CD4-positive, alpha-beta T cell treated with Interleukin-2 at 100 ng/mL for 4 hours (primary cell): ENCODE measurements at places on chromosomes 1 and 21.

DNA sequence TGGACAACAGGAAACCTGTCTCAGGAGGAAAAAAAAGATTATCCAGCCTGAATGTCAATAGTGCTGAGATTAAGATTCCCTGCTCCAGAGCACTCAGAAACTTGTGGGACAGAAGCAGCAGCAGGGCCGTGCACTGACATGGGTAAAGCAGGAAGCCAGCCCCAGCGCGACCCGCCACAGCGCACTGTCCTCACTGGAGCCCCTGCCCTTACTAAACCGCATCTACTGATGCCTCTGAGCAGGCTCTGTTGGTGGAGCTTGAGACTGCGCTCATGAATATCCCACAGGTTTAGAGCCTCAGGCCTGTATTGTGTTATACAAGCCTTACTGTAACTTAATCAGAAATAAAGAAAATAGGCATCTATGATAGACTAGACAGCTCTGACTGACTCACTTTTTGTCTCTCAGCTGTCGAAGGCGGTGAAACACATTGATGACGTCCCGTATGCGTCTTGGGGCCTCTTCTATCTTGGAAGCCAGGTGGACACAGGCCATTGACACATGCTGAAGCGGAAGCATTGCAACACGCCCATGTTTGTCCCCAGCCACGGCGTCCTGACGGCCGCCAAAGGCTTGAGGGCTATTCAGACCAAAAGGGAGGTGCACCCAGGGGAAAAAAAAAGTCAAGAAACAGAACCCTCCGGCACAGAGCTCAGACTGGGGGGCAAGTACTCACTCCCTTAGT is 1.2 kb downstream of the CCNL2 start:
- DNase-seq: no peak

- no peak for DNase-seq
Observed at GRCh38 chr1:40564506-40564905, 33.1 kb downstream of the ZNF684 start.

DNA sequence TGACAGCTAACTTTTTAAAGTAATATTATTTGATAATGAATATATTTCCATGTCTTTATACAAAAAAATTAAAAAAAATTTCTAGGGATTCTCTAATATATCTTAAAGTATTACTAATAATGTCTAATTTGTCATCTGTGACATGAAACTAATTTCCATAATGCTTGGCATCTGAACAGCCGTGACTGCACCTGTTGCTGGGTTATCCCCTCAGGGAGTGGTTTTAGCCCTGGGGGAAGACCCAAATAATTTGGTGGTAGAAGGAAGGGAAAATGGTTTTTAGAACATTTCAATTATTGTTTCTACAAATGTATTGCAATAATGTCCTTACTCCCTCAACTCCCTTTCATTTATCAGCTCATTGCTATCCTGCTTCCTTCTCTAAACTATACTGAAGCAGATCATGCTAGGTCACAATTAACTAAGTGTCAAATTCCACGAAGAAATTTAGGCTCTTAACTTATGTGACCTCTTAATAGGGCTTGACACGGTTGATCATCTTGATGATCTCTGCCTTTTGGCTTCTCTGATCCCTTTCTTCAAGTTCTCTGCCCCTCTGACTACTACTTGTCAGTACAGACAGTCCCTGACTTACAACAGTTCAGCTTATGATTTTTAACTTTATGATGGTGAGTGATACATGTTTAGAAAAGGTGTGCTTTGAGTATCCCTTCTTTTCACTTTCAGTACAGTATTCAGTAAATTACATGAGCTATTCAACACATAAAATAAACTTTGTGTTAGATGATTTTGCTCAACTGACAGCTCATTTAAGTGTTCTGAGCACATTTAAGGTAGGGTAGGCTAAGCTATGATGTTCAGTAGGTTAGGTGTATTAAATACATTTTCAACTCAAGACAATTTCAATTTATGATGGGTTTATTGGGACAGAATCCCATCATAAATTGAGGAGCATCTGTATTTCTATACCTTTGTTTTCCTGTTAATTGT is 26.4 kb upstream of the DPH5 start:
- DNase-seq: no peak

DNA sequence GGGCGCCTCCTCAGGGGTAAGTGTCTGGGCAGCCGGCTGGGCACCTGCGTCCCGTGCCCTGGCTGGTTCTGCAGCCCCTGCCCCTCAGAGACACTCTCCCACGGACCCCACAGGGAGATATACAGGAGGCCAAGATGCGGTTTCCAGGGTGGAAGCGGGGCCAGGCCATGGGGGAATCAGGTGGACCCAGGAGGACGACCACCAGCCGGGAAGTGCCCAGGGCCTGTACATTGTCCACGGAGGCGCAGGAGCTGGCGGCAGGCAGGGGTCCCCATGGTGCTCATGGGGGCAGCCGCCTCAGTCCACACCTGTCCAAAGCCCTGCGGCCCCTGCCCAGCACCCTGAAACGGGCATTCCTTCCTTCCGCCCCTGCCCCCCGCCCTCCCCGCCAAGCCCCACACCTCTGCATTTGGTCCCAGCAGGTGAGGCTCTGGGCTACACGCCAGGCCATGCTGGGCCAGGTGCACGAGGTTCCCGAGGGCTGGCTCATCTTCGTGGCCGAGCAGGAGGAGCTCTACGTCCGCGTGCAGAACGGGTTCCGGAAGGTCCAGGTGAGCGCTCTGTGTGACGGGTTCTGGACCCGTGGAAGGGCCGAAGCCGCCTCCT is 36.7 kb downstream of the SLC19A1 start:
- no peak for DNase-seq

- DNase-seq: no peak
Observed at GRCh38 chr1:54543729-54544496, 4.1 kb upstream of the ACOT11 start.

DNA sequence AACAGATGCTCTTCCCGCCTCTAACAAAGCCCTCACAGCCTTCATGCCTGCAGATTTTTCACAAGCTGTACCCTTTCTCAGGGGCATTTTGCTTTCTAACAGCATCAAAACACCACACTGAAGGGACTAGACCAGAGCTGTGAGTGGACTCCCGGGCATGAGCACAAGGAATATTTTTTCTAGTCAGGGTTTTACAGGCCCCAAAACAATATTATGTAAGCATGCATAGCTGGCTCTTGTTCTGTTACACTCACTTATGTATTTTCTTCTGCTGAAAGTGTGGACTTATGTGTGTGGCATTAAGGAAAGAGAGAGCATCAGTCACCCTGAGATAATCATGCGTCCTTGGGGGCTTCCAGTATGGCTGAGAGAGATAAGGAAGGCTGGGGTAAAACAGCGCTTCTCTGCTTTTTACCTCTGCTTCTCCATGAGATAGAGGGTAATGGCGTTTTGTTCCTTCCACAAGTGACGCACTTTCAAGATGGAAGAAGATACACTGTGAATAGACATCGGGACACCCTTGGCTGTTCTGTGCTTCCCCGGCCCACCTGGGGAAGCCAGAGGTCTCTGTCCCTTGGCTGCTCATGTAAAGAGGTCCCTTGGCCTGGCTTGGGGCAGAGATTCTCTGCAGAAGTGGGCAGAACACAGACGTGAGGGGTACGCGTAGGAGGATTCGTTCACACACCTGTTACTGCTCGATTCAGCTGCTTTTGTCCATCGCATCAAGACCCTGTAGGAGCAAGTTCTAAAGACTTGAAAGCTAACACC is 266.7 kb upstream of the RAB4A start:
- no peak for DNase-seq

DNA sequence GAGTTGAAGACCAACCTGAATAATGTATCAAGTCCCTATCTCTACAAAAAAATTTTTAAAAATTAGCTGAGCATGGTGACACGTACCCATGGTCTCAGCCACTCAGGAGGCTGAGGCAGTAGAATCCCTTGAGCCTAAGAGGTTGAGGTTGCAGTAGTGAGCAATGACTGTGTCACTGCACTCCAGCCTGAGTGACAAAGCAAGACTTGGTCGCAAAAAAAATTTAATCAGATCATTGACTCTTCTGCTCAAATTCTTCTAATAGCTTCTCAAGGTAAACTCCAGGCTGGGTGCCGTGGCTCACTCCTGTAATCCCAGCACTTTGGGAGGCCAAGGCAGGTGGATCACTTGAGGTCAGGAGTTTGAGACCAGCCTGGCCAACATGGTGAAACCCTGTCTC is 85.9 kb upstream of the PUM1 start:
- DNase-seq: no peak
